Heart right ventricle (tissue), 16 donors: ENCODE measurements at places on chromosomes 6 and 20. TPM values are rescaled to one million over a fixed set of nuclear protein-coding genes. Genes with fewer than 3 reads are reported as not detected.
A peak's percentile ranks its signal among the peaks of the same experiment; 100 is the strongest.

DNA sequence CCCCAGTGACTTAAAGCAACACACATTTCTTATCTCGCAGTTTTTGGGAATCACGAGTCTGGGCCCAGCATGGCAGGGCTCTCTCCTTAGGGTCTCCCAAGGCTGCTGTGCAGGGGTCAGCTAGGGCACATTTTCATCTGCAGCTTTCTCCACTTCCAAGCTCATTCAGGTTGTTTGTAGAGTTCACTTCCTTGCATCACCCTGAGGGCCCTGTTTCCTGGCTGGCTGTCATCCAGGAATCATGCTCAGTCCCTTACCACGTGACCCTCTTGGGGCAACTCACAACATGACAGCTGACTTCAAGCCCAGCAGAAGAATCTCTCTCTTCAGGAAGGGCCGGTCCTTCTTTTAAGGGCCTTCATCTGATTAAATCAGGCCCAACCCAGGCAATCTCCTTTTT lies 21.3 kb downstream of the SNAP25 start:
- H3K4me3 ChIP-seq: no peak overlapping the region
- no peaks in the 10 kb centered on the region for H3K36me3 ChIP-seq
- no peak overlapping the region for H3K27ac ChIP-seq
- DNase-seq: no peak
- no peaks in the 10 kb centered on the region for H3K27me3 ChIP-seq

The LGSN gene
- polyA plus RNA-seq: not detected

GRCh38 chr20:48189181-48189580 lies 403.9 kb upstream of the SULF2 start:
- H3K27me3 ChIP-seq: no peaks in the 10 kb centered on the region
- no peak overlapping the region for H3K27ac ChIP-seq
- DNase-seq: no peak
- no peaks in the 10 kb centered on the region for H3K4me1 ChIP-seq
- no peak overlapping the region for H3K4me3 ChIP-seq
- H3K36me3 ChIP-seq: no peaks in the 10 kb centered on the region

The PSORS1C2 gene
- not detected for polyA plus RNA-seq

DNA sequence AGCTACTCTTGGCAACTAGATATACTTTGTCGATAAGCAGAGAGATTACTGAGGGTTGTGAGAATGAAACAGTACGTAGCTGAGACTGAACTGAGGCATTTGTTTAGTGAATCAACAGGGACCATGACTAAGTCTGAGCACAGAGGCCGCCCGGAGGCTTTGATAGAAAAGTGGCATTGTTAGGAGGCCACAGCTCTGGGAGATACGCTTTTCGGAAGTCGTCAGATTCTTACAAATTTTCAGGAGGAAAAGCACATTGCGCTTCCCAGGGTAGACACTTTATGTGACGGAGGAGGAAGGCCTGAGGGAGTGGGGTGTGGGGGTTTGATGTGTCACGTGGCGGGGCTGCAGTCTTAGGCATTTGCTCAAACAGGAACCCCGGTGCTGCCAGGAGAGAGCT lies 69.4 kb downstream of the PSMG4 start:
- DNase-seq: no peak
- no peak overlapping the region for H3K4me3 ChIP-seq
- peaks cover 17% of the 10 kb centered on the region for H3K4me1 ChIP-seq
- no peaks in the 10 kb centered on the region for H3K27me3 ChIP-seq
- no peak overlapping the region for H3K27ac ChIP-seq

- no peak overlapping the region for H3K4me3 ChIP-seq
- peak overlapping the region; percentile 61 for H3K27ac ChIP-seq
- no peaks in the 10 kb centered on the region for H3K27me3 ChIP-seq
- H3K36me3 ChIP-seq: no peaks in the 10 kb centered on the region
- peaks cover 94% of the 10 kb centered on the region for H3K4me1 ChIP-seq
These were observed 186.0 kb downstream of the DTNBP1 start for GRCh38 chr6:15476631-15477380.

DNA sequence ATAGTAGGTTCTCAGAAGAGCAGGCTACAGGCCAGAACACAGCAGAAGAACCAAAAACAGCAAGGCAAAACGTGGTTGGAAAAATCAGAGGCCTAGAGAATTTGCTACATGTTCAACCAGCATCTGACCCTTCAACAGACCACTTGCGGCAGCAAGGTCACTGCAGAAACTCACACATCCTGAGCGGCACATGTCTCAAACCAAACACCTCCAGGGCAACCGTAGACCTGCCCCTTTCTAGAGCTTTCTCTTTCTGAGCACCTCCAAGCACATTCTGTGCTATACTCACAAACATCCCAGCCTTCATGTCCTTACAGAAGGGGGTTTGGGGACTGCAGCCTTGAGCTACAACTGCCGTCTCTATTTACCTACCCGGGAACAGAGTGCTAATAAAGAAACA lies 52.6 kb downstream of the GFOD1 start:
- no peak for DNase-seq
- H3K4me3 ChIP-seq: no peak overlapping the region
- peaks cover 51% of the 10 kb centered on the region for H3K4me1 ChIP-seq
- H3K27me3 ChIP-seq: no peaks in the 10 kb centered on the region

GRCh38 chr6:156525541-156525940 lies 251.6 kb upstream of the ARID1B start:
- no peaks in the 10 kb centered on the region for H3K36me3 ChIP-seq
- H3K4me3 ChIP-seq: no peak overlapping the region
- no peaks in the 10 kb centered on the region for H3K27me3 ChIP-seq

The GINS1 gene
- polyA plus RNA-seq: 0.28 TPM
